ENCODE measurements at places on chromosomes 4 and X.

DNA sequence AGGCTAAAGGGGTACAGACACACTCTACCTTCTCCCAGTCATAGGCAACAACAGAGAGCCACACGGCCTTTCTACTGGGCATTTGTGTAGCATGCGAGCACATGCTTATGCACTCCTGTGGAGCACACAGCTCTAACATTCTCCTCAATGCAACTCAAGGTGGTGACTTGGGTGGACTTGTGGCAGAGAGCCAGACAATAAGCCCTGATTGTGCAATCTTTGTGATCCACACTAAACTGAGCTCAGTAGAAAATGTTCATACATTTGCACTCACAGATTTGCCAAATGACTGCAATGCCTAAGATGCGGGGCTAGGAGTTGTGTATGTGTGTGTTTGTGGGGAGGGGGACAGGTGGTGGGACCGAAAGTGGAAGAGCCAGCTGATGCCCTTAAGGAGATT, 31.4 kb upstream of the SETD7 start:
- DNase-seq, result no peak

- DNase-seq, result no peak
Observed at GRCh38 chrX:18272222-18272621, 51.5 kb upstream of the BEND2 start.

GRCh38 chrX:16920075-16920474, 26.4 kb upstream of the REPS2 start:
- DNase-seq, result no peak

DNA sequence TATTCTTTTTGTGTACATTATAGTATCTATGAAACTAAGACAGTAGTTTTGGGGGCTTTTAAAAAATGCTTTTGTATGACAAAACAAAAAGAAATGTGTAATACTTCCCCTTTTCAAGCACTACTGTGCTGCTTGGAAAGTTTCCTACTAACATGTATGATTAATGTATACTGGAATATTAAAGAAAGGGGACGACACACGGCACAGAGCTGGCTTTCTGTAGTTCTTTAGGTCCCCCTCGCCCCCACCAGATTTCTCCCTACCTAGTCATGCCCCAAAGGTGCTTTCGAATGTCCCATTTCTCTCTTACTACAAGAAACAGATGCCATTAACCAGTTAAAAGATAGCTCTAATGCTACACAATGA, 1.6 kb upstream of the AP1S2 start:
- DNase-seq, result no peak

GRCh38 chrX:119753639-119754257, 4.6 kb upstream of the SOWAHD start:
- DNase-seq, result peak; percentile 28

DNA sequence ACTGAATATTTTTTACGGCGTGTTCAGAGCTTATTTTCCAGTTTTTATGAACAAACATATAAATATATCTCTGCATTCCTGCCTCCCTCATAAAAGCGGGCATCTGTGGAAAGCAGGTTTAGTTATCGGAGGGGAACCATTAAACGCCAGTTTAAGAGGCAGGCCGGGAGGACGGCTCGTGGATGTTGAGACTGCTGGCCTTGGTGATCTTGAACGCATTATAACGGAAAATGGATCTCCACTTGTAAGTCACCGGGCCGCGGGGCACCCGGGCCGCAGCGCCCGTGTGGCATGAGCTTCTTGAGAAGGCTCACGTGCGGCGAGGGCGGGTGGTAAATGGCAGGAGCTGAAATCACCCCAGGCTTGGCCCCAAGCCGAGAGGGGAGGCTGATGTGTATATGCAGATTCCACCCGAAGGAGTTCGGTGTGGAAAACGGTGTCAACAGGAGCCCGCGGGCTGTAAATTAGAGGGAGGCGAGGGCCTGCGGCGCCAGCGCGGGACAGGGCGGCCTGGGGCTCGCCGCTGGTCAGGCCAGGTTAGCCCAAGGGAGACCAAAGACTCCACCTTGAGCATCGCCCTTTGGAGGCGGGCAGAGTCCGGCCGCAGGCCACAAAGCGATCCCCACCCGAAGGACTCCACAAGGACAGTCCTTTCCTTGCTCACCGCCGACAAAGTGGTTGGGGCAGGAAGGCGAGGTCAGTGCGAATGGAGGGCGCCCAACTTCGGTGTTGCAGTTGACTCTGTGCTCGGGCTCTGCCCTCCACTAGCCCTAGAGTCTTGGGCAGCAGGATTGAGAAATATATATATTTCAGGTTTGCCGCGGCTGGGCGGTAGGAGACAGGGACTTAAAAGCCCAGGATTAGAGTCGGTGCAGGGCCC, 1.3 kb upstream of the HAND2 start:
- no peak for DNase-seq

DNA sequence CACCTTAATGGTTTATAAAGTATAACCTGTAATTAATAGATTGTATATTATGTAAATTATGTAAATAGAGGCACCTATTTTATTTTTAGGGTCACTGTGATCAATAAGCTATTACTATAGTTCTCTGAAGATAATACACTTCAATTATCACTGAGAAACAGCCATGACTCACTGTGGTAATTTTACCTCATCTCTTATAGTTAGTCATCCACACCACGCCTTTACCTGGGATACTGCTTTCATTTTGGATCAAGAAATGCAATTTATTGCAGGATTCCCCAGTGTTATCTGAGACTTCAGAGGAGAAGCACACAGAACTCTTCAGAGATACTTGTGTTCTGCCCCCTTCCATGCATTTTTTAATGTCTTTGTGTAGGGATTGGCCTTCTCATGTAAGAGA, 348.1 kb upstream of the ATOH1 start:
- DNase-seq, result no peak

DNA sequence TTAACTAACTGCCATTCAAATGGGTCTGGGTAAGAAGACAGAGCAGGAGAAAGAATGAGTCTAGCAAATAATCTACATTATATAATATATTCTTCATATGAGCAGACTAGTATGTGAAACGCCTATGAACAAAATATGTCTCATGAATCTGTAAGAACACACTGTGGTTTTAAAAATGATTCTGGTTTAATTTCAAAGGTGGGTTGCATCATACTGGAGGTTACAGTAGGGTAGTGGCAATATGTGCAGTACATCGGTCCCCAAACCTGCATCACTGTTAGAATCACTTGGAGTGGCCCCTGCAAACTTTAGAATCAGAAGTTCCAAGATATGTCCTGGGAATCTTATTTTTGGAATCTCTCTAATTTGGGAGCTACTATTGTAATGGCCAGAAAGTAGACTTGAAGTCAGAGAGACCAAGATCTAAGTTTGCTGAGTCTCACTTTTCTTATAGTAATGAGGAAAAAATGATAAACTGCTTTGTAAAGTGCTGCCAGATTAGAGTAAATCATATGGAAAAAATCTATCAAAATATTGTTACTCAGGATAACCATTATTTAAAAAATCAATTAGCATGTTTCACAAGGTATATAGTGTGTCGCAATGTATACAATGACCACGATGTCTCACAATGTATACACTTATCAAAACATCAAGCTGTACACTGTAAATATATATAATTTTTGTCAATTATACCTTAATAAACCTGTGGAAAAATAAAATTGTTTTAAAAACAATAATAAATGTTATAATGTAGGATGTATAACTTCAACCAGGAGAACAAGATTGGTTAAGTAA, 37.9 kb upstream of the ARSJ start:
- peak; percentile 37 for DNase-seq

DNA sequence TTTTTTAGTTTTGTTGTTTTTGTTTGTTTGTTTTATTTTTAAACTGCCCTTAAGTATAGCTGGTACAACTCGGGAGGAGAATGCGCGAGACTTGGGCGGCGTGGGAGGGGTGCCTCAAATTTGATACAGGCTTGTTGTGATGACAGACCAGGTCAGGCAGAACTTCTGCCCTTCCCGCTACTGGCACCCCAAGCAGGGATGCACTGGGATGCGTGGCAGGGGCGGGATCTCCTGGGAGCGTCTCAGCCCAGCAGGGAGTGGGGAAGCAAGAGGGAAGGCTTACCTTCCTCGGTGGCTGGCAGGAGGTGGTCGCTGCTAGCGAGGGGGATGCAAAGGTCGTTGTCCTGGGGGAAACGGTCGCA, 851 bp downstream of the SFRP2 start:
- no peak for DNase-seq

- no peak for DNase-seq
Observed at GRCh38 chr4:128009428-128009827, 44.2 kb downstream of the ABHD18 start.

- DNase-seq, result no peak
Observed at GRCh38 chr4:74996996-74997395, 64.1 kb downstream of the PARM1 start.

DNA sequence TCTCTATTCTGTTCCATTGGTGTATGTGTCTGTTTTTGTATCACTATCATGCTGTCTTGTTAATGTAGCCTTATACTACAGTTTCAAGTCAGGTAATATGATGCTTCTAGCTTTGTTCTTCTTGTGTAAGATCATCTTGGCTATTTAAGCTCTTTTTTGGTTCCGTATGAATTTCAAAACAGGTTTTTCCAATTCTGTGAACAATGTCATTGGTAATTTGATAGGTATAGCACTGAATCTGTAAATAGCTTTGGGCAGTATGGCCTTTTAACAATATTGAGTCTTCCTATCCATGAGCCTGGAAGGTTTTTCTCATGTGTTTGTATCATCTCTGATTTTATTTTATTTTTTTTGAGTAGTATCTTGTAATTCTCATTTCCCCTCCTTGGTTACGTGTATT, 94.3 kb downstream of the ANAPC10 start:
- DNase-seq, result no peak

GRCh38 chrX:151402719-151403390, 5.8 kb downstream of the VMA21 start:
- no peak for DNase-seq

GRCh38 chr4:124262211-124263179, 450.0 kb downstream of the ANKRD50 start:
- peak; percentile 64 for DNase-seq

- DNase-seq, result peak; percentile 8
Observed at GRCh38 chrX:68719904-68720614, 72.6 kb downstream of the STARD8 start.

GRCh38 chrX:69139516-69139915, 25.7 kb downstream of the PJA1 start:
- DNase-seq, result no peak

GRCh38 chr4:152068866-152069265, 308.1 kb upstream of the GATB start:
- no peak for DNase-seq

GRCh38 chrX:109487640-109488039, 5.8 kb upstream of the GUCY2F start:
- no peak for DNase-seq

DNA sequence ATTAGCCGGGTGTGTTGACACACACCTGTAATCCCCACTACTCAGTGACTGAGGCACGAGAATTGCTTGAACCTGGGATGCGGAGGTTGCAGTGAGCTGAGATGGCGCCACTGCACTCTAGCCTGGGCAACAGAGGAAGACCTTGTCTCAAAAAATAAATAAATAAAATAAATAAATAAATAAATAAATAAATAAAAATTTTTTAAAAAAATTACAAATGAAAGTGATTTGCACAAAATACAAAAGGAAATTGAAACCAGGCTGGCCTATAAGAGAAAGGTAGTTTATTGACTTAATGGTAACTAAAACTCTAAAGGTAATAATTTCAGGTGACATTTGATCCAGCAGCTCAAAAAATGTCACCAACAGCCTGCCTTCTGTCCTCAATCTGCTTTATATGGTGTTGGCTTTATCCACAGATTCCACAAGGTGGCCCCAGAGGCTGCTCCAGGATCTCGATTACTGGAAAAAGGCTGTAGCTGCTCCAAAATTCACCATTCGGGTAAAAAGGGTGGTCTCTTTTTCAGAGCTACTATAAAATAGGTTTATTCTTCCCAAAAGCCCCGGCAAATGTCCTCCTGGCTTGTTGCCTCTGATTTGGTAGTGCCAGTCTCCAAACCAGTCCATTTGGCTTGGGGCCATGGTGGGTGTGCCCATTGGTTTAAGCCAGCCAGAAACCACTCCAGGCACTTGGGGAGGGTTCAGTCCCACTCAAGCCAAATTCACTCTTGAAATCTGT, 61.4 kb upstream of the TRIM2 start:
- DNase-seq, result peak; percentile 51

DNA sequence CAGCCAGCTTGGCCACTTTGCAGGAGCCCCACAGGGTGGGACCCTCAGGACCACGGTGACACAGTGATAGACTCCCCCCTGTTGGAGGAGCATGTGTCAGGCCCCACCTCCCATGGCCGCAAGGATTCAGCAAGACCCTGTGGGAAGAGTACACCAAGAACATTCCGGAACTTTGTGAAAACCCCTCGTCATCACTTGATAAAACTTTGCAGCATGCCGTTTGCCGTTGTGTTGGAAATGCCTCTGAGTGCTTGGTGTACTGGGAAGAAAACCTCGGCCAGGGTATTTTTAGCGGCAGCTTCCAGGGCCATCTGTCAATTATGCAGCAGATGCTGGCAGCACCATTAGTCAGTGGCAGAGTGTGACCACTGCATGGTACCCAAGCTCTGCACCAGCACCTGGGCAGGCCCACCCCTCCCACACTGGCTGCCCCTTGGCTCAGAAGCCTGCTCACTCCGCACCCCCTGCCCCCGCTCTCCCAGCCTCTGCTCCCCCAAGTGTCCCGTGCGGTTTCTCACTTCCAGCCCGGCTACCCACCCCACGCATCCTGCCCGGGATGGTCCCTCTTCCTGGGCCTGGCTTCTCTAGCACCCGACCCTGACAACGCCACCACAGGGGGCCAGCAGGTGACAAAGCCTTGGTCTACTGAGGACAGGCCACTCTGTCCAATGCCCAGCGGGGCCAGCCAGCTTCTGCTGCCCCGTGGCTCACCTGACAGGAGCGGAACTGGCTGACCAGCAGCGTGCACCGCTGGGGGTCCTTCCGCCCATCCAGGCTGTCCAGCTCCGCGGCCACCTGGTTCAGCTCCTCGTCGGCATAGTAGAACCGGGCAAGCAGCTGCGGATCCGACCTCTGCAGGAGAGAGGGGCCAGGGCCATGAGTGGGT, 65.0 kb downstream of the ZFYVE28 start:
- DNase-seq, result no peak

DNA sequence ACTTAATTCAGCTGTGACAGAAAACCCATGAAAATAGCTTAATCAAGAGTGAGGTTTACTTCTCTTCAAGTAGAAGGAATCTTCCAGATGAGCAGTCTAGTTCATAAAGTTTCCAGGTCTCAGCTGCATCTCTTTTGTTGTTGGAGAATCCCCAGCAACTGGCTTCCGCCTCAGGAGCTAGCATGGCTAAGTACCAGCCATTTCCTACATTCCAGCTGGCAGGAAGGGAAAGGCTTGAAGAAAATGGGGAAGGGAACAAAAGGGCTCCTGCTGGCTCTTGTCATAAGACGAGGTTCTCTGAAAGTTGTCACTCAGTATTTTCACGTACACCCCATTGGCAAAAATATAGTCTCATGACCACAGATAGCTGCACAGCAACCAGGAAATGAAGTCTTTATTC, 27.3 kb upstream of the TRIM2 start:
- DNase-seq, result no peak

DNA sequence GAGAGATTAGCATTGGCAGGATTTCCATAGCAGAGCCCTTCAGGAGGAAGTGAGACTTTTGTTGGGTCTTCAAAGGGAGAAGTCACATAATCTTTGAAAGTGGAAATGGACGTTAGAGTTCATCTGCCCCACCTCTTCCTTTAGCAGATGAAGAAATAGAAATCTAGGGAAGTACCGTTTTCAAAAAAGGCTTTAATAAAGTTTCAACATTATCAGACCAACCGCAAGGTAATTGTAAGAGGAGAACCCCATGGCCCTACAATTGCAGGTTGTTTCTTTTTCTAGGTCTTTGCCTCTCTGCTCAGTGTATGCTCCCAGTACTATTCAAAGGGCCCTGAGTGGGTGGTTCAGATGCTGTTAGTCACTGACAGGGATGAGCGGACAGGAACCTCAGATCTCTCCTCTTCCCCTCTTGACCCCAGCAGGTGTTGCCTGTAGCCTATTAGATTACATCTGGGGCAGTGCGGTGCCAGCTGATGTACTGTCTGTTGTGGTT, 48.6 kb upstream of the AP1S2 start:
- DNase-seq, result no peak
